ENCODE measurements at places on chromosomes 2 and 18.

GRCh38 chr18:69599377-69599776 lies 198.7 kb downstream of the DOK6 start:
- no peak for DNase-seq

GRCh38 chr2:156663757-156664409 lies 227.7 kb downstream of the GPD2 start:
- no peak for DNase-seq

GRCh38 chr2:173997753-173998152 lies 32.6 kb upstream of the SP3 start:
- DNase-seq: no peak

DNA sequence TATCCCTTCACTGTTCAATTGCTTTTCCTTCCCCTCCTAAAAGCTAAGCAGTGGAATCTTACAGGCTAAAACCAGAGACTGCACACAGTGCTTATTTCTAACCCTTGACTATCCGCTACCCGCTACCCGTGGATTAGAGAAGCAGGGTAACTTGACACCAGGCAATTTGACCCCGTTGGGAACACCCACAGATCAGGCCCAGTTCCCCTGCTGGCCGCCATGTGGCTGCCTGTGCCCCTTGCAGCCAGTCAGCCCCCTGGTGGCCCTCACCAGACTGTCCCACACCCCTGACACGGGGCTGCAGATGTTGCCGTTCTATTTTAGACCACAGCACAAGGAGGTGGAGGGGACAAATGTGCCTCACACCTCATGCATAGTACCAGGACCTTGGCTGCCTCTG lies 74.8 kb downstream of the TXNL1 start:
- DNase-seq: peak; percentile 9

Measured in RKO (cell line).